ENCODE measurements at places on chromosomes 12 and 14.

DNA sequence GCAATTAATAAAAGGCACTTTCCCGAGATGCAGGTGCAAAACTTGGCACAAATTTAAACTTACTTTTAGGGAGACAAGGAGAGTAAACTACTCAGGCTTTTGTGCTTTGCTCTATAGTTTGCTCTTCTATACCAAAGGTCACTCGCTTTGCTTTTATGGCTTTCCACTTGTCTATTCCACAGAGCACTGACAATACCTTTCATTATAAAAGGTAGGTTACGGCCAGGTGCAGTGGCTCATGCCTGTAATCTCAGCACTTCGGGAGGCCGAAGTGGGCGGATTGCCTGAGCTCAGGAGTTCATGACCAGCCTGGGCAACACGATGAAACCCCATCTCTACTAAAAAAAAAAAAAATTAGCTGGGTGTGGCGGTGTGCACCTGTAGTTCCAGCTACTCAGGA is 32.9 kb downstream of the ALKBH1 start:
- no peak for DNase-seq

GRCh38 chr12:76863837-76864236 is 15.0 kb downstream of the CSRP2 start:
- DNase-seq, result peak; percentile 30

GRCh38 chr12:45637706-45638105 is 91.8 kb upstream of the ARID2 start:
- no peak for DNase-seq

GRCh38 chr12:26800858-26801257 is 32.1 kb downstream of the ITPR2 start:
- DNase-seq, result no peak
